ENCODE measurements at places on chromosomes 7 and 10.
A peak's percentile ranks its signal among the peaks of the same experiment; 100 is the strongest.

GRCh38 chr7:102832674-102833073 is 80.1 kb upstream of the LRRC17 start:
- DNase-seq: no peak

DNA sequence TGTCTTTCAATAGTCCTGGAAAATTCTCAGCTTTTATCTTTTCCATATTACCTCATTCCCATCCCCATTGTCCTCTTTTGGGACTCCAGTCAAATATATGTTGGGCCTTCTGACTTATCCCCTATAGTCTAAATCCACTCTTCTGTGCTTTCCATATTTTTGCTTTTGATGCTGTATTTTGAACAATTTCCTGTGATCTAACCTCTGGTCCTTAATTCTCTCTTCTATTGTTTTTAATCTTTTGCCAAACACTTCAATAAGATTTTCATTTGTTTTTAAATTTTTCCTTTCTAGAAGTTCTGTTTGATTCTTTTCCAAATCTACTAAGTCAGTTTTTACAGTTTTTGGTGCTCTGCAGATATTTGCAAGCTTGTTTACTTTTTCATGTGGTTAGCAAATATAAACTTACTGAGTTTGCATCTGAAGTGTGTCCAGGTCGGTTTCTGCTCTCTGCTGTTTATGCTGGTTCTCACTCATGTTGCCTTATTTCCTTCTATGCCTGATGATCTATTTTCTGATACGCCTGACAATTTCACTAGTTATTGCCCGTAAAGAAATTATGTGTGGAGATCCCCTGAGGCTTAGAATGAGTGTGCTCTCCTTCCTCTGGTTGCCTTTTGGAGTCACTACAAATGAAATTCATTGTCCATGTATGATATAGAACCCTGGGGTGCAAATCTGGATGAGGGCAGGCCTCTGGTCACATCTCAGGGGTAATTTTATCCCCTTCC is 110.4 kb downstream of the RBM20 start:
- no peak for DNase-seq

- no peak for DNase-seq
Observed at GRCh38 chr7:76220185-76221057, 18.7 kb downstream of the SRRM3 start.

- no peak for DNase-seq
Observed at GRCh38 chr10:44376472-44377099, 8.3 kb downstream of the CXCL12 start.

DNA sequence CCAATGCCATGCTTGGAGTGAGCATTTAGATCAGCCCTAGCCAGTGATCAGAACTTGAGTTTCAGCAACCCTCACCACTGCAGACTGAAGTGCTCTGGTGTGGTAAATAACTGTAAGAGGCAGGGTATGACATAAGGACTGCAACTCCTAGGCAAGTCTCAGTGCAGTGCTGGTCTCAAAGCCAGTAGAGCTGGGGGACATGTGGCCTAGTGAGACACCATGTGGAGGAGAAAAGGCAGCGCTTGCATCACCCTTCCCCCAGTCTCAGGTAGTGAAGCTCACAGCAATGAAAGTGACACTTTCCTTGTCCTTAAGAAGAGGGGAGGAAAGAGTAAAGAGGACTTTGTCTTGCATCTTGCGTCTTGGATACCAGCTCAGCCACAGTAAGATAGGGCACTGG is 386.8 kb upstream of the POT1 start:
- no peak for DNase-seq

- DNase-seq: no peak
Observed at GRCh38 chr7:94289071-94289470, 105.6 kb upstream of the COL1A2 start.

DNA sequence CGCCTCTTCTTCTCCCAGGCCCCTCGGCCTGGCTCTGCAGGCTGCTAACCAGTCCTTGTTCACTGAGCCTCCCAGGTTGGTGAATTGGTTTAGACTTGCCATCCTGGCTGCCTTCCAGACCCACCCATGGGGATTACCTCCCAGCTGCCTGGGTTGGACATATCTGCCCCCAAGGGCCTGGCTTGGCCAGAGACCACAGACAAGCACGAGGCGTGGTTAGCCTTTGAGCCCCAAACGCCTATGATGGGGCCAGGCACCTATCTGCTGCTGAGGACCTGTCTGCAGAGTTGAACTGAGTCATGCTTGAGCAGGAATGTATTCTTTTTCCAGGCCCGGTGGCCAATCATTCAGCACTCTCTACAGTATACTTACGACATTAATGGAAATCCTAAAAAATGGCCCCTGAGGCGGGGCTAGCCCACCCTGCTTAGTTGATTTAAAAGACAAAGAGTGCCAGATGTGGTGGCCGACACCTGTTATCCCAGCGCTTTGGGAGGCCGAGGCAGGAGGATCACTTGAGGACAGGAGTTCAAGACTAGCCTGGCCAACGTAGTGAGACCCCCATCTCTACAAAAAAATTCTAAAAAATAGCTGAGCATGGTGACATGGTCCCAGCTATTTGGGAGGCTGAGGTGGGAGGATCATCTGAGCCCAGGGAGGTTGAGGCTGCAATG is 361.5 kb downstream of the FRMD4A start:
- DNase-seq: no peak

DNA sequence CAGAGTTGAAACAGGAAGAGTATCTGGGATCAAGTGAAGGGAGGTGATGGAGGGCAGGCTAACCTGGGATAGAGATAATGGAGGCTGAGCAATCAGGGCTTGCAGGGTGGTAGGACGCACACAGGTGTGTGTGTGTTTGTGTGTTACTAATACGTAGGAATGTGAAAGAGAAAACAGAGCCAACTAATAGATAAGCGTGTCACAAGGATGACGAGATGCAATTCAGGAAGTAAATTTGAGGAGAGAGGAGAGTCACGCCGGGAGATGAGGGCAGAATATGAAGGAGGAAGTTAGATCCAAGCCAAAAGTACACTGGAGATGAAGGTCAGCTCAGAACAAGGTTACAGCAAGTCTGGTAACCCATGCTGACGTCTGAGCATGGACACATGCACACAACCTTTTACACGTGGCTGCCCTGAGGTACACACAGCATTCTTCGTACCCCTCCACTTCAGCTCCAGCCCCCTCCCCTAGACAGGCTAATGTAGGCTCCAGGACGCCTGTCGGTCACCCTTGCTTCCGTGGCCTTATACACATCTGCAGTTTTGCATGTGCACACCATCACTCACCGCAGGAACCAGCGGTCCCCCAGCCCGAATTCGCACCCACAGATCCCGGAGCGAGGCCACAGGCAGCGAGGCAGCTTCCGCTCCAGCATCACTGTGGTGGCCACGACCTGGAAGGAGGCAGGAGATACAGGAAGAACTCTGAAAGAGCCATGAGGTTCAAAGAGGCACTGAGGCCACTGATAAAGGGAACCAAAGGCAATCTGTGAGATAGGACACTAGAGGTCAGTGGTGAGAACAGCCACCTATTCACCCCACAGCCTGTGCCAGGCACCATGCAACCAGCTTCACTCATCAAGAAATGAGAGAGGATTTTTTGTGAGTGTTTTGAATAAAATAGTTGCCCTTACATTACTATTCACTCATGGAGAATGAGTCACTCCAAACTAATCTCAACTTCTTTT is 23.7 kb upstream of the TRPV6 start:
- no peak for DNase-seq

- DNase-seq: no peak
Observed at GRCh38 chr10:110840225-110840922, 31.4 kb upstream of the PDCD4 start.

DNA sequence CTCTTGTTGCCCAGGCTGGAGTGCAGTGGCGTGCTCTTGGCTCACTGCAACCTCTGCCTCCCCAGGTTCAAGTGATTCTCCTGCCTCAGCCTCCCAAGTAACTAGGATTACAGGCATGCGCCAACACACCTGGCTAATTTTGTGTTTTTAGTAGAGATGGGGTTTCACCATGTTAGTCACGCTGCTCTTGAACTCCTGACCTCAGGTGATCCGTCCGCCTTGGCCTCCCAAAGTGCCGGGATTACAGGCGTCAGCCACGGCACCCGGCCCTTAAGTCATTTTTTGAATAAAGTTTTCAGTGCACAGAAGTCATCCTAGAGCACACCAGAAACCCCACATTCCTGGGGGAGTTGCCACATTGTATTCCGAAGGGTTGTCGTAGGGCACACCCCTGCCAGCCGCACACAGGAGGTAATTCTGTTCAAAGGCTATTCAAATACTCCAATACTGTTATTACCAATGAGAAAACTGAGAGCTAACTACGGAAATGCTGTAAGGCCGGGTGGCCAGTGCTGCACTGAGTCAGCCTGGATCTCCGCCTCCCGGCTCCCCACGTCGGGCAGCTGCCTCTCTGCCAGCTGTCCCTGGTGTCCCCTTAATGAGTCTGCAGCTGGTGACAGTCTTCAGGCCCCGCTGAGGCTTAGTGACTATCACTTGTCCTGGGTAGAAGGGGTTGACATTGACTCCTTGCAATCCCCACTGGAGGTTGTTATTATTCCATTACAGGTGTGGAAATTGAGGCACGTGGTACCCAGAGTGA is 8.6 kb upstream of the RFC2 start:
- DNase-seq: no peak

DNA sequence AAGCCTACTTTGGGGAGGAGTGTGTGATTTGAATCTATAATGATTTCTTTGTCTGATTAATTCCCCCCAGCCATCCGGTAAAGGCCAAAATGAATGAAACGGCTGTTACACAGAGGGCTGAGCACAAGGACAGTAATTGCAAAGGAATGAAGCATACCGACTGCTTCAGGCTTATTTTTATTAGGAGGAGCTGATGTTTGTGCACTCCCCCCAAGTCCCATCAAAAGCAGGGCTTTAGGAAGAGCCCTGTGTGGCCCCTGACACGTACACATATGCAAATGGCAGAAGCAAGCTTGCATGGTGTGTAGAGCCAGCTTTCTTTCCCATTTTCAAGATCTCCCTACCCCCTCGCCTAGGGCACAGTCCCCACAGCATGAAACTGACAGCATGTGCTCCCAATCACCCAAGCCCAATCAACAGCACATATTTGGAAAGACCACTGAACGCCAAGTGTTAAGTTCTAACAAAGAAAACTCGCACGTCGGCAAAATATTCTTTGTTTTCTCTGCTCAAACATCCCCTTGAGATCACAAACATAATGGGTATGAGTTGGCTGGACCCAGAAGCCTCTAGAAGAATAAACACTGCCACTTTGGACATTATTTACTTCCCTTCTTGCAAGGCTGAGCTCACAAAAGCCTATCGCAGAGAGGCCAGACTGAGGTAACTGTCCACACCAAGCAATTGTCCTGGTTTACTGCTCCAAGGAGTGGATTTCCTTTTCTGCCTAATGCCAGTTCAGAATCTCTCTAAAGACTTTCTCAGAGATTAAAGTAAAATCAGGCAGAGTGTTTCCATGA is 143.0 kb downstream of the CUBN start:
- no peak for DNase-seq

GRCh38 chr10:130958003-130958402 is 353.5 kb downstream of the TCERG1L start:
- no peak for DNase-seq

- DNase-seq: peak; percentile 42
Observed at GRCh38 chr7:149422914-149423301, 38.0 kb downstream of the ZNF777 start.

- no peak for DNase-seq
Observed at GRCh38 chr10:76463111-76463510, 1031.7 kb downstream of the LRMDA start.

- no peak for DNase-seq
Observed at GRCh38 chr7:22697876-22698606, 29.0 kb upstream of the IL6 start.

- no peak for DNase-seq
Observed at GRCh38 chr7:143279186-143280098, 5.3 kb upstream of the TMEM139 start.

GRCh38 chr7:129376076-129376777 is 58.0 kb upstream of the STRIP2 start:
- DNase-seq: peak; percentile 38

- no peak for DNase-seq
Observed at GRCh38 chr10:17918187-17918903, 33.4 kb upstream of the SLC39A12 start.

DNA sequence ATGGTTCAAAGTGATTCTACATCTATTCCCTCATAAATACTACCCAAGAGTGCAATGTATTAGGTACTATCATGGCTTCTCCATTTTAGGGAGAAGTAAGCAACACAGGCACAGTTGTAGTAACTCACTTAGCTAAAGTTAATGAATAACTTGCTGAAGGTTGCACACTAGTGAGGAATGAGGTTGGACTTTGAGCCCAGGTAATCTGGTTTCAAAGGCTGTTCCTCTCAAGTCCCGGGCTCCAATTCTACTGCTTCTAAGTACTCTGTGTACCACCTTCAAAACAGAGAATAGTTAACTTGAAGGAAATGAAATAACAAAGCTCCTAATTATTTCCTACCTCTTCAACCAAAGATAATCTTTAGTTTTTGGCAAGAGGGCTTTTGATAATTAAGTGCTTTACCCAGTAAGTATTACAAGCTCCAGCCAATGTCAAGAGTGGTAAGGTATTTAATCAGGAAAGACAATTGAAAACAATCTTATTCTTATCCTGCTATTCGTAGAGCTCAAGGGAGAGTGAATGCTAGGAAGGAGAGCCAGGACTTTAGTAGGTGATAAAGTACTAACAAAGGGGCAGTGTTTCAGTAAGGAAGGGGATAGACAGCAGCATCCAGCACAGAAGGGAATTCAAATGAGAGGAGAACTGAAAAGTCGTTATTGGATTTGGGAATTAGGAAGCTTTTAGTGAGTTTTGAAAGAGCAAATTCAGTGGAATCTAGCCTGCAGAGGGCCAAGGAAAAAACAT is 158.2 kb upstream of the PTPRZ1 start:
- DNase-seq: no peak

DNA sequence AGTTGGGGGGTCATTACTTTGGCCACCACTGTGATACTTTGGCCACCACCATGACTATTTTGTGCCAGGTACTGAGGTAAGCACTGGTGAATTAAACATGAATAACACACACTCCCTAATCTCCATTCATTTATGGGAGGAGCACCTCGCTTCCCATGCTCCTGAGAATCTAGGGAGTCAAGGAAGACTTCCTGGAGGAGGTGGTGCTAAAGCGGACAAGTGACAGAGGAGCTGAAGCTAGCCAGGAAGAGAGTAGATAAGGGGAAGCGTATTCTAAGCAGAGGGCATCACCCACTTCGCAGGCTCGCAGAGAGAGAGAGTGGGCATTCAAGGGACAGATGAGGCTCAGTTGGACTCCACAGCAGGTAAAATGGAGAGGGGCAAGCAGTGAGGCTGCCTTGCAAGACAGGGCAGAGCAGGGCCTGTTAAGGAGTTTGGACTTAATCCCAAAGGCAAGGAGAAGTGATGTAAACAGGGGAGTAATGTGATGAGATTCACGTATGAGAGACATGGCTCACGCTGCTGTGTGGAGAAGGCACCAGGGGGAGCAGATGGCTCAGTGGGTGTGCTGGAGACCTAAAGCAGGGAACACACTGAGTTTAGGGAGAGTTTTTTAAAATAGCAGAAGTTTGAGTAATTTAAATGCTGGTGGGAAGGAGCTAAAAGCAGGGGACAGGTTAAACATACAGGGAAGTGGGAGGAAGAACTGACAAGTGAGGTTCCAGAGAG is 21.3 kb upstream of the TMEM248 start:
- no peak for DNase-seq

GRCh38 chr10:107340326-107340725 is 175.8 kb upstream of the SORCS1 start:
- no peak for DNase-seq

Data from stimulated activated CD4-positive, alpha-beta T cell treated with anti-CD3 and anti-CD28 coated beads, Interleukin-12 subunit alpha, Interleukin-12 subunit beta, amount 100 ng/mL, for 4 hours (primary cell).